Renal cortex interstitium (tissue), 15 donors: ENCODE measurements at places on chromosomes 12 and 14. TPM values are rescaled to one million over a fixed set of nuclear protein-coding genes. Genes with fewer than 3 reads are reported as not detected.

ATP2A2 gene
- polyA plus RNA-seq = 168 TPM

DNA sequence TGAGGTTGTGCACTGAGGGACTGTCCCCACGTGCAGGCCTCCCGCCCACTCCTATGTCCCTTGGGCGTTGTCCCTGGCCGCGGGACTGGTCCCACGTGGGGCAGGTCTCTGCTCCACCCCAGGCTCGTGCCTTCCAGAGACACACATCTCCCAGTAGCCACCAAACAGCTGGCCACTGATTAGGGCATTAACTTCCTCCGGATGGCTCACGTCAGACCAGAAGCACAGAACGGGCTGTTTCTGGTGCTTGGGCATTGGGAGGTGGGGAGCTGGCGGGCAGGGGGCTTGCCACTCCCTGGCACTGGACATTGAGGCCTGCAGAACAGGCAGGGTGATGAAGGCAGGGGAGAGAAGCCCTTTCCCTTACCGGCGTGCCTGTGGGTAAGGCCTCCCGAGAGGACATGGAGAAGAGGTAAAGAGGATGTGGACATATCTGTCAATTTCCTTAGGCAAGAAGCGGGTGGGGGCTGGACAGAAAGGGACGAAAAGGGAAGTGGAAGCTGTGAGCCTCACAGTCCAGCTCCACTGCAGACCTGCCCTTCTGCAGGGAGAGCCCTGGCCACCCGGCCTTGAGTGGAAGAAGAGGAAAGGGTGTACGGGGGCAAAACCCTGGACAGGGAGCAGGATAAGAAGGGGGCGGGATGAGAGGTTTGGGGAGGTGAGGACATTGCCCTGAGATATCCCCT, 101.2 kb downstream of the NINJ2 start:
- no peak for DNase-seq

DNA sequence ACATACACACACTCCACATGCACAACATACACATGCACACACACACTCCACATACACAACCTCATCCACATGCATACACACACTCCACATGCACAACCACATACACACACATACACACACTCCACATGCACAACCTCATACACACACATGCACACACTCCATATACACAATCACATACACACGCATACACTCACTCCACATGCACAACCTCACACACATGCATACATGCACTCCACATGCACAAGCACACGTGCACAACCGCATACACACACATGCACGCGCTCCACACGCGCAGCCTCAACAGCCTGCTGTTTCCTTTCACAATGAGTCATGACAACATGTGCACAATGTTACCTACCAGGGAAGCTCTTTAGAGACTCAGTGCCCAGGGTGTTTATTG, 61.2 kb upstream of the TMEM132C start:
- no peak for DNase-seq

DNA sequence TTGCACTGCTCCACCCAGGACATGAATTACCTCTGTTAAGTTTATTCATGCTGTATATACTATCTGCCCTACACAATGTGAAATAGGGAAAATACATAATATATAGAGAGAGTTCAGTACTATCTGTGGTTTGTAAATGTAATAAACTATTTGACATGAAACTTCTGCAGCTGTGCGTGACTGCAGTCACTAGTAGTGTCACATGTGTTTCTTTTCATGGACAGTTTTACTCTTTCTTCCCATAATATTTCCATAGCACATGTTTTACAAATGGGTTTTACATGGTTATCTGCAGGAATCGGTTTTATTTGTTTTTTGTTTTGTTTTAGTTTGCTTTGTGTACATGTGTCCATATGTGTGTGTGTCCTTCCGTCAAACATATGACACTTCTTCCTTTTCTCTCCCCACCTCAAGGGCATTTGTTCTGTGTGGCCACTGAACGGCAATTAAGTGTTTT, 1644.1 kb upstream of the FLRT2 start:
- peak; percentile 37 for DNase-seq

BRI3BP gene
- 9.1 TPM for polyA plus RNA-seq

- DNase-seq = no peak
Measured at GRCh38 chr14:42676636-42677035, 1070.0 kb downstream of the LRFN5 start.

GRCh38 chr12:116010467-116010866, 267.0 kb downstream of the MED13L start:
- no peak for DNase-seq

DNA sequence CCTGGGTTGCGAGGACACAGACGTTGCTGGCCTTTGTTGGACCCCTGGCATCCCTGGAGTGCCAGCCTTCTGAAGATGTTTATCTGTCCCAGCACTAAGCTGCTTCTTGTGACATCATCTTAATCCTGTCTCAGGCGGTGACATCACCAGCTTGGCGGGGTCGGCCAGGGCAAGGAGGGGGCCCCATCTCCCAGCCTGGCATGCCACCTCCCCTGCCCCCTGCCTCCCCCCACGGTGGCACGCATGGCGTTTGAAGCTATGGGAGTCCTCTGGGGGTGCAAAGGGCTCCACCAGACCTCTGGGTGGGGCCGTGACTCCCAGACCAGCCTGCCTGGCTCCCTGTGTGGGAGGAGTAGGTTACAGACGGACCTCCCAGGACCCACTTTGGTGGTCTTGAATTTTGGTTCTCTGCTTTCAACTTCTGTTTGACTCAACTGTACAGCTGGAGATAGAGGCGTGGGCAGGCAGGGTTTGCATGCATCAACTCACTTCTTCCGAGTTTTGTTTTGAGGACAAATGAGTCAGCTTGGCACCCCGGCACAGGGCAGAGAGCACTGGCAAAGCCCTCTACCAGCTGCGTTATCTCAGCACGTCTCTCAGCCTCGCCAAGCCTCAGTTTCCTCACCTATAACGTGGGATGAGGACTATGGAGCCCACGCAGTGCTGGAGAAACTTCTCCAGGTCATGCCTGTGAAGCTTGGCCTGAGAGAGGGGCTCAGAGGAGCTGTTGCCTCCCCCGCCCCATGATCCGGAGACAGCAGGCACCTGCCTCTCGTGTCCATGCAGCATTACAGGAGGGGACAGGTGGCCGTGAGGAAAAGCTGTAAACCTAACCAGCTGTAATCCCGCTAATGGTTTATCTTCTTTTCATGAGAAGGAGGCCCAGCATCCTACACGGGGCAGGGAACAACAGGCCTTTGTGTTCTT, 38.8 kb upstream of the EML1 start:
- no peak for DNase-seq

AMDHD1 gene
- polyA plus RNA-seq = 1.9 TPM

GRCh38 chr12:52813885-52814709, at the start of gene KRT4:
Gene KRT4, minus strand, starts transcription at chr12:52814116. Its CDS starts 58 bp downstream, at chr12:52814058.
- no peak for DNase-seq

- DNase-seq = no peak
Measured at GRCh38 chr14:65373016-65373670, 39.4 kb upstream of the FUT8 start.

CLEC4D gene
- 0.58 TPM for polyA plus RNA-seq

GRCh38 chr12:121190523-121191031, 19.4 kb upstream of the P2RX4 start:
- DNase-seq = no peak

DNA sequence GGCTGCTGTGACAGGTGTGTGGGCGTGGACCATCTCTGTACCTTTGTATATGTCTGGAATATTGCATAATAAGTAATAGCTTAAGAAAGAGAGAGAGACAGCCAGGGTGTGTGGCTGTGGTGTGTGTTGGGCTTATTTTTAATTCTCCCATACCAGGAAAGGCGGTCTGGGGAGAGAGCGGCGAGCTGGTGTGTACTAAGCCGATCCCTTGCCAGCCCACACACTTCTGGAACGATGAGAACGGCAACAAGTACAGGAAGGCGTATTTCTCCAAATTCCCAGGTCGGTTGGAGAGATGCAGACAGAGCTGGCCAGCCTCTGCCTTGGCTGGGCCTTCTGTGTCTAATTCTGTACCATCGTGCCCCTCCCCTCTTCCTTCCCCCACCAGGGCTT, 63.9 kb downstream of the AACS start:
- no peak for DNase-seq

DNA sequence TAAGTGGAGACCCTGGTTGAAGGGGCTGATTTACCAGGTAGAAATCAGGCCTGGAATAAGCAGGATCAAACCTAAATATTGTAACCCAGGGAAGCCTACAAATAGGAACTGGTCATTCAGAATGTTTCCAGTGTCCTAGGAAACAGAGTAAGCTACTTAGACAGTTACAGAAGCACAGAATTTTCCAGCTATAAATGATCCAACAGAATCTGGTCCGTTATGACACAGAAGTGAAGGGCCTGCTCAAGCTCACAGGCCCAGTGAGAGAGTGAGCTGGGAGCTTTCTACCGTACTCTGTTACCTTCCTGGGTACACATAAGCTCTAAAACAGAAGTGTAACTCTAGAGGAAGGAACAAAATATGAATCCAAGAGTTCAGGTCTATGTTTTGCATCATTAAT, 119.1 kb downstream of the TTC7B start:
- no peak for DNase-seq

DNA sequence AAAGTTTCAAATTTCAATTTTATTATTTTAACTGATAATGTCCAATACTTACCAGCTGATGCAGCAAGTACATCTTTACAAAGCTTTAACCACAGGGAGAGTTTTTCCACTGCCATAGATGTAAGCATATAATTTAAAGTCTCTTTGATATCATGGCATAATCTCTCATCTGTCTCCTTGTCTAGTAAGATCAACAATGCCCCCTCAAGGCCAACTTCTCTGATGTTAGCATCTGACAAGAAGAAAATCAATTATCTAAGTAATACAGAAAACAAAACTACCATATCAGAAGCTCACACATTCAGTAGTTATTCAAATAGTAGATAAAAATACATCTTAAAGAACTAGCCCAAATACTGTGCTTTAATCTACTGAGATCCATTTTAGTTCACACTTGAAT, 94.2 kb downstream of the HEATR5A start:
- no peak for DNase-seq

DNA sequence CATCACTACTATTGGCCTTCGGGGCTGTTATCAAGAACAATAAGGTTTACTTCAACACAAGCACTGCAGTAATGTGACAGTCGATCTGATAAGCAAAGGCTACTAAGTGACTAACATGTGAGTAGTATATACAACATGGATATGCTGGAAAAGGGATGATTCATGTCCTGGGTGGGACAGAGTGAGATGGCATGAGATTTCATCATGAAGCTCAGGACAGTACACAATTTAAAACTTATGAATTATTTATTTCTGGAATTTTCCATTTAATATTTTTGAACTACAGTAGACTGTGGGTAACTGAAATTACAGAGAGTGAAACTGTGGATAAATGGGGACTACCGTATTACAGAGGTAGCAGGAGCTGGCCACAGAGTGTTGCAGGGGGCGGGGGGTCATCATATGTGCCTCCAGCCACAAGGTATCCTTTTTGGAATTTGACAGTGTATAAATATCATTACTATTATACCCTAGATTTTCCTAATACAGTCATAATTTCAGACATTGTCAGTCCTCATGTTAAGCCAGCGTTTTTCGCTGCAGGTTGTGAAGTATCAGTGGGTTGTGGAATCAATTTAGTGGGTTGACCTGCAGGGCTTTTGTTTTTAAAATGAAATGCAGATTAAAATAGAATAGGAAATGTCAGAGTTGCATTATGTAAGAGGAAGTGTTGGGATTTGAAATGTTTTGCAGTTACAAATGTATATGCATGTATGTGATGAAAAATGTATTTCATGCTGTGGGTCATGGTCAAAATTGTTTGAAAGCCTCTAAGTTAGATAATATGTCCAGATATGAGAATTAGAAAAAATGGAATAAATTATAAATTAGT, 148.0 kb upstream of the NUDT4 start:
- DNase-seq = no peak
